ENCODE measurements at places on chromosomes 4 and X.

GRCh38 chr4:6332042-6332668 is 62.5 kb downstream of the WFS1 start:
- peak; percentile 64 for DNase-seq

- DNase-seq: no peak
These were observed 111.6 kb upstream of the C1GALT1C1 start for GRCh38 chrX:120741452-120741851.

- DNase-seq: no peak
These were observed 4.5 kb downstream of the TRIML1 start for GRCh38 chr4:188143731-188144130.

- no peak for DNase-seq
These were observed 206.5 kb upstream of the ANXA10 start for GRCh38 chr4:167885872-167886271.

DNA sequence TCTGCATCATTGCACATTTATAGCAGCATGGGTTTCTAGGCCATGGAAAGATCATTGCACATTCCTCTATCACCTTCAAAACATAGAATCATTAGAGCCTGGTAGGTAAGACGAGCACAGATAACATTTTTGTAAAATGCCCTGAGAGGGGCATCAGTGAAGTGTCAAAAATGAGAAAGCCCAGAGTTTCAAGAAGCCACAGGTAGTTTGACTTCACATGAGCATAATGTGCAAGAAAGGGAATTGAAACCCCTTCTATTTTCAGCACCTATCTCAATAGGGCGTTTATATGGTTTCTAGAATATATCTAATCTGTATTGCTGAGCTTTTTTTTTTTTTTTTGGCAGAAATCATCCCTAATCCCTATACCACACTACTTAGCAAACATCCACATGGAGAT is 2441.7 kb downstream of the ARAP2 start:
- no peak for DNase-seq

GRCh38 chr4:159946983-159947615 is 844.2 kb downstream of the RAPGEF2 start:
- peak; percentile 13 for DNase-seq

- DNase-seq: no peak
These were observed 242.8 kb upstream of the DKK2 start for GRCh38 chr4:107278791-107279483.

GRCh38 chr4:849478-850175 is 23.7 kb upstream of the CPLX1 start:
- no peak for DNase-seq

DNA sequence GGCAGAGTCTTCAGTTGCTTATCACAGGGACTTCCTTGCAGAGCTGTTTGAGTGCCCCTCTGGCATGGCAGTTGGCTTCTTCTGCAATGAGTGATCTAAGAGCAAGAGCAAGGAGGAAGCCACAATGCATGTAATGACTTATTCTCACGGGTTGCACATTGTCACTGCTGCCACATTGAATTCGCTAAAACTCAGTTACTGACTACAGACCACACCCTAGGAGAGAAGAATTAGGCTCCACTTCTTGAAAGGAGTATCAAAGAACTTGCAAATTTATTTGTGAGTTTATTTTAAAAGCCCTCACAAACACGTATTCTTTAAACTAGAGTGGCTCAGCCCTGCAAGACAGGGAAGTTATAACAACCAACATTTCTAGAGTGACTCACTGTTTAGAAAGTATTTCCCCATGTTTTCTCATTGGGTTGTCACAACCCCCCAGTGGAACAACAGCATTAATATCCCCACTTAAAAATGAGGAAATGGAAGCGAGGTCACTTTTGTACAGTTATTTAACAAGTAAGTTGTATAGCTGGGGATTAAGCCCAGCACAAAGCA is 32.4 kb upstream of the RBPJ start:
- peak; percentile 50 for DNase-seq

DNA sequence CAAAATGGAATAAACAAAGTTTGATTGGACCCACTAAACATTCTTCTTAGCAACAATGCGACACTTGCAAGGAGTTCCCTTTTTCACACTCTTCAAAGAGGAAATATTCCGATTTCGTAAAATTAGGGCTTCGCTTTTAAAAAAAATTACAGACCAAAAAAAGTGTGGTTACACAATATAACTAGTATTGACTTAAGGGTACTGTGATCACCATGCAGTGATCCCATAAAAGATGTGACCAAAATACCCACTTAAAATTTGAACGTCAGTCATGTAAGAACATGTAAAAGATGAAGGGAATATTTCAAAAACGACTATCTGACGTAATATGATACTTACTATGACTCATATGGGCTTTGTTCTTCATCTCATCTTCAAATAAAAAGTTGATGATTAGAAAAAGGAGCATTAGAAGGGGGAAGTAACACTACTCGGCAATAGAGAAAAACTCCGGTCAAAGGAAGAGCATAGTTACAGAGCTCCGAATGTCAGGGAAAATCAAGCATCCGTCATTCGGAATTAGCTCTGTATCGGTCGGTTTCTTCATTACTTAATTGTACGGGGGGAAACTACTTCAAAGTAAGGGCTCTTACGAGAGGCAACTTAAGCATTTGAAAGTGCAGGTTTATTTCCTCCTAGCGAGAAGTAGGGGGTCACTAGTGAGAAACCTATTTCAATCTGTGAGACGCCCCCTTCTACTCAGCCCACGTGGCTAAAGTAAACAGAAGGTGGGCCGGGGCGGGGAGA is 1.3 kb upstream of the TET2 start:
- peak; percentile 33 for DNase-seq

DNA sequence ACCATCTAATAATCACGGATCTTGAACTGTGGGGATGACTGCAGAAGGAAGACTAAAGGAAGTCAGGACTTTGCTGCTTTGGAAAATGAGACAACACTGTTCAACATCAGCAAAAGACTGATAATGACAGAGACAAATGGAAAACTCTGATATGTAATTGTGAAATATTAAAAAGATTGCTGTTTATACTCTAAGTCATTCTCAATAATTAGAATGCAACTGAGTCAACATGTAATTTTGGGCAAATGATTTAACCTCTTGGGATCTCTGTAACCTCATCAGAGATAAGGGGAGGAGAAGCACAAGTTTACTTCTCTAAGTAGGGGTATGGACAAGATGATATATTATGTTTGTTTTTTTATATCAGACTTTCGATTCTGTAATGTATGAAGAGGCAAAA is 121.9 kb downstream of the GASK1B start:
- no peak for DNase-seq

GRCh38 chrX:131987252-131987651 is 35.9 kb upstream of the STK26 start:
- DNase-seq: peak; percentile 37

DNA sequence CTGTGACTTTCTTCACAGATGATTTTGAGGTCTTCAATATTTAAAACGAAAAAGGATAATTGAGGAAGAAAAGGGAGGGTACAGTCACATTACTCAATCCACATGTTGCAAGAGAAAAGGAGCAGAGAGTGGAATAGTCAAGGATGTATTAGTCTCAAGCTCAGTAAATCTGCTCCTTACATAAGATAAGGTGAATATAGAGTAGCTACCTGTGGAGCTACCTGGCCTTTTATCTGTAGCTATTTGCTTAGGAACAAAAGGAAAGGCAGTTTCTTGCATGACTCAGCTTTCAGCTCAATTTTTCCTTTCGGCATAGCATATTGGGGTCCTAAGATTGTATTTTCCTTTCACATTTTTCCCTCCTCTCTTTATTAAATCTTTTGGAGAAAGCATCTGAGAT is 26.3 kb upstream of the ACTRT1 start:
- DNase-seq: no peak

- no peak for DNase-seq
These were observed 56.9 kb upstream of the ABCG2 start for GRCh38 chr4:88215351-88215750.

DNA sequence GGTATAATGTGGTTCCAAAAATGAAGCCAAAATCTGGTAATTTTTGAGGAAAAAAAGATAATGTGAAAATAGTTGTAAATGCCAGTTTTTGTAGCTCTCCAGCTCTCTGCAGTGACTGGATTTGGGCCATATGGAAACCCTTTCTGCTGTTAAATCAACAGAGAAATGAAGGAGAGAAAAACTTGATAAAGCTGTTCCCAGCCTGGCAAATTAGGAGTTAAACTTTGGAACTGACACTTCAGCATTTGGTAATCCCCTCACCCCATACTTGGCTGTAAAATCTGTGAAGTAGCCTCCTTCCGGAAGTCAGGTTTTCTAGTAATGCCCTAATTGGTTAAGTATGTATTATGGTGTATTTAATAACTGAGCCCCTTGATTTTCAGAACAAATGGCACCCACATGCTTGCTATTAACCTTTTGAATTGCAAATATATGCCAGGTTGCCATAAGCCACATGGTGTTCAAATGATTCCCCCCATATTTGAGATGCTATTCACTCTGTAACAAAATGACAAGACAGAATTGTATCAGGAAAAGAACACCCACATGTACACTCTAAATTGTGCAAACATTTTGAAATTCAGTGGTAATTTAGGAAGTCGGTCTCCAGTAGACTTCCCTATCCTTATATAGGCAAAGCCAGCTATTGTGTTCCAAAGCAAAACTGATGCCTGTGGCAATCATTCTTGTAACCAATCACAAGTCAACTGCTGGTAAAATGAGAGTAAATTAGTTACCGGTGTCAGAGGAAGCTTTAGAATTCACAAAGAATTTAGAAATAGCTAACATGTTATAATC is 96.3 kb upstream of the ADAMTS3 start:
- no peak for DNase-seq

DNA sequence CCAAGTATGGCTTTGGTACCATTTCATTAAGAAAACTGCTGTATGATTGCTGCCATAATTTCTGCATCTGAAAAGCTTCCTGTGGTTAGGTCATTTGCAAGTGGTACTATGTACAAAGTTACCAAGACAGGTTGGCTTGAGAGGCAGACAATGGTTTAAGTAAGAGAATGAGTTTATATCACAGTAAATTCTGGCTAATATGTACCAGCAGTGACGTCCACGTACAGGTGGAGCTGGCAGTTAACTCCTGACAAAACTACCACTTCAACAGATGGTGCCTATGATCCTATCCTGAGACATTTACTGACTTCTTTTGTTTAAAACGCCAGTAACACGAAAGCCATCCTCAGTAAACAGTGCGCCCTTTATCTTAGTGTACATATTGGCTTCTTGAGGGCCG is 198.4 kb downstream of the NR3C2 start:
- no peak for DNase-seq

DNA sequence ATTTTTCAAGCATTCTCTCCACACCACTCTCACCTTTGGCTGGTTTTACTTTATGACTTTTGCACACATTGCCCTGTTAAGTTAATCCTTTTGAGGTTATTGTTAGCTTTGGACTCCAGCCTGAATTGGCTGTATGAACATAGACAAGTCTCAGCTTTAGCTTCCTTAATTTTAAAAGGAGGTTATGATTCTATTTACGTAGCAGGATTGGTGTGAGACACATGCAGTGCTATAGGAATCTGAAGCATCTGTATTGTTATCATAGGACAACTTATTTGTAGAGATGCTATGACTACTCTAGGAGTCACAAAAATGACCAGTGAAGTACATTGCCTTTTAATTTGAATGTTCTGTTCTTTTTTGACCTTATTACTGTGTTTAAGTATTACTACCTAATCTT is 15.7 kb downstream of the PGAM4 start:
- DNase-seq: no peak

DNA sequence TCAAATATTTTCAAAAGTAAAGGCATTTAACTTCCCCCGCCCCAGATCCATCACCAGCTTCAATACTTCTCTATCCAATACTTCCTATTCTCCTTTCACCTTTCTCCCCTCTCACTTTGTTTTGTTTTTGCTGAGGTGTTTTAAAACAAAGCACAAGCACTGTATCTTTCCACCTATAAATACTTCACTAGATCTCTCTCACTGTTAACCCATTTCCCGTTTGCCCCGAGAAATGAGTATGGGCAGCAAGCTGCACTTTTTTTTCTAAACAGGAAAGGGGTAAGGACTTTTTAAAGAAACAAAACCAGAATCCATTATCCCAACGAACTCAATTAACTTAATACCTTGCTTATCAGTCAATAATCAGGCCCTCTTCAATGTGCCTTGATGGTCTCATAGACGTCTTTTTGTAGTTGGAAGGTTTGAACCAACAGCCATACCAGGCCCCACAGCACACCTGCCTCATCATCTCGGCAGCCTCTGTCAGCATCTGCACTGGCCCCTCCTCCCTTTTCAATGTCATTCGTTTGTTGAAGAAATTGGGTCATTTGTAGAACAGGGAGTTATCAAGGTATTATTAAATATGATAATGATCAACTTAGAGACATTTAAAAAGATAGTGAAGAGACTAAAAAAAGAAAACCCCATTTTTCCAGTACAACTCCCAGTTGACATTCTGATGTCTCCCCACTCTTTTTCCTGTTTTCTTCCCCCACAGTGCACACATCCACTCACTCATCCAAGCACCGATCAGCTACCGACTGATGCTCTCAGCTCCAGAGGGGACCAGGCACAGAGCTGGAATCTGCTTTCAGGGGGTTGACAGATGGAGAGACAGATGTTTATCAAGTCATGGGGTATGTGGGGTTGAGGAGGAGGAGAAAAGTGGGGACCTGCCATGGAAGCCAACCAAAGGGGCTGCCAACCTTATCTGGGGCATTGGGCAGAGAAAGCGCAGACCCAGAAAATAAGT is 25.8 kb downstream of the CRMP1 start:
- no peak for DNase-seq

DNA sequence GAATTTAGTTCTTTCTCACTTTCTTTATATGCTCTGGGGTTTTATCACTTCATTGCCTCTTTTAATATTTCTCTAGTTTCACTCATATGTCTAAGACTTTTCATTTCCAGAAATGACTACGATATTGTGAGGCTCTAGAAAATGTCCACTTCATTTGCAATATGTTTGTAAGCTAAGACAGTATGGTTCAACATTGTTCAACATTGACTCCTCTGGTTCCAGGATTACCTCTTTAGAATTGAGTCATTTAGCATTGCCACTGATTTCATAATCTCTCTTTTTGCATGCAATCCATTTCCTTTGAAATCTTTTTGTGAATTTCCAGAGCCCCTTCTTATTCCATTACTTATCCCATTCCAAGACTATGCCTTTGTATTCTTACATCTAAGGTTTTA is 32.3 kb downstream of the BBS12 start:
- peak; percentile 16 for DNase-seq

GRCh38 chr4:109803924-109804571 is 2.2 kb upstream of the CFI start:
- peak; percentile 43 for DNase-seq

- no peak for DNase-seq
These were observed 141.8 kb upstream of the NALF2 start for GRCh38 chrX:69362354-69362753.

GRCh38 chr4:143054971-143055370 is 129.7 kb upstream of the USP38 start:
- no peak for DNase-seq

- DNase-seq: no peak
These were observed 68.5 kb downstream of the FGFBP1 start for GRCh38 chr4:15870079-15870478.

DNA sequence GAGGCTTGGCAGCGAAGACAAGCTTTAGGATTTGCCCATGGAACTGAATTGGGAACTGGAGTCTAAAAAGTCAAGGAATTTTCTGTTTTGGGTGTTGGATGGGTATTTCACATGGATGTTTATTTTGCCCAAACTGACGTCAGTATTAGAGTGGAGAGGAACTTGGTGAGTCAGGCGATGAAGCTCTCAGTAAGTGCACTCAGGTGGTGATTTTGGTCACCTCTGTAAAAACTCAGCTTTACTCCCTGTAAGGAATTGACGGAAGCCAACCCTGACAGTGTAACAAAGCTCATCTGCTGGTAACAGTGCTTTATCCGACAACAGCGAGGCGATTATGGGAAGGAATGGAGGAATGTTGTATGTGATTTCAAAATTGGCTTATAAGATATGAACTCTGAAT is 77.0 kb upstream of the PGRMC2 start:
- DNase-seq: no peak

- DNase-seq: no peak
These were observed 319.6 kb upstream of the HS3ST1 start for GRCh38 chr4:11748164-11748872.

Measured in GM10248 (cell line).